ENCODE measurements at places on chromosomes 16 and 17. TPM values are rescaled to one million over a fixed set of nuclear protein-coding genes. Genes with fewer than 3 reads are reported as not detected.

Gene SOST
- not detected for total RNA-seq

Gene SLC47A1
- 4.9 TPM for total RNA-seq

Gene GGT6
- not detected for total RNA-seq

Gene CETP
- total RNA-seq = not detected

Gene G6PC1
- total RNA-seq = not detected

Gene ZFP3
- 7.2 TPM for total RNA-seq

GRCh38 chr16:48013491-48013901 is 142.3 kb downstream of the ABCC12 start:
- DNase-seq = no peak
- H3K27ac ChIP-seq = no peak overlapping the region
- no peaks in the 10 kb centered on the region for H3K4me1 ChIP-seq
- no peaks in the 10 kb centered on the region for H3K36me3 ChIP-seq
- H3K4me3 ChIP-seq = no peak overlapping the region

- no peak overlapping the region for H3K4me3 ChIP-seq
- H3K27ac ChIP-seq = no peak overlapping the region
- H3K4me1 ChIP-seq = no peaks in the 10 kb centered on the region
- H3K36me3 ChIP-seq = peaks cover 72% of the 10 kb centered on the region
- no peak for DNase-seq
Measured at GRCh38 chr17:50697663-50698272, 9.9 kb downstream of the ANKRD40 start.

DNA sequence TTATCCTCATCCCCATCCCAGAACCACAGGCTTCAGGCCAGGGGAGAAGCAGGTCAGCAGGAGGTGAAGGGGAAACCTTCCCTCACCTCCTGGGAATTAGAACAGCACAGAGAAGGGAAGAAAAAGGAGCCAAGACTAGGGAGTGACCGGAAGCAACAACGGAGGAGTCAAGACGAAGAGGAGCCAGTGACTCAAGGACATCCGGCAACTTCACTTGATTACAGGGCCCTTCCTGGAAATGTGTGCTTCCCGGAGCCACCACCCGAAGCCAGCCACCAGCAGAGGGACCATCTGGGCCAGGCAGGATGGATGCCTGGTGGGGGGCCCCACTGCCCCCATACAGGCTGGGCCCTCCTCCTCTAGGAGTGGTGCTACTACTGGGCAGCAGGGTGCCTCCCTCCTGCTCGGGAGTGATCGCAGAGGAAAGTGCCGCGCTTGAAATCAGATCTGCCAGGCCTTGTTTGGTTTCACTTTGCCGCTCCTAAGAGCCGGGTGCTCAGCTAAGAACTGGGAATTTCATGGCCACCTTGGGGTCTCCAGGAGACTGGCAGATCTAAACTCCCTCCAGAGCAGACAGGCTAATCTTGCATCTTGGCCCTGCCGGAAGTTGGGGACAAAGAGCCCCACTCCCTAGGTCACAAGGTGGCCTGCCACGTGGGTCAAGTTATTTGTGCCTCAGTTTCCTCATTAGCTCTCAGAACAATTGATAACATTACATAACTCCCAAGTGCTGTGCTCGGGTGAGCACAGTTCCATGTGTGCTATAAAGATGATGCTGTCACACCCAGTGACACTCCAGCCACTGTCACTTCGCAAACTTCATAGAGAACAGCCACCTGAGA is 6.6 kb downstream of the CDC42EP4 start:
- H3K4me3 ChIP-seq = peak overlapping the region; percentile 25
- peak; percentile 91 for DNase-seq
- no peaks in the 10 kb centered on the region for H3K4me1 ChIP-seq
- peak overlapping the region; percentile 99 for H3K27ac ChIP-seq
- H3K36me3 ChIP-seq = no peaks in the 10 kb centered on the region

GRCh38 chr16:88747588-88748301 is 37.3 kb downstream of the PIEZO1 start:
- DNase-seq = no peak
- no peaks in the 10 kb centered on the region for H3K27me3 ChIP-seq
- no peak overlapping the region for H3K27ac ChIP-seq
- no peak overlapping the region for H3K4me3 ChIP-seq
- no peaks in the 10 kb centered on the region for H3K4me1 ChIP-seq
- no peaks in the 10 kb centered on the region for H3K36me3 ChIP-seq

GRCh38 chr17:3773511-3773910 is 27.5 kb downstream of the ITGAE start:
- H3K36me3 ChIP-seq = no peaks in the 10 kb centered on the region
- H3K4me1 ChIP-seq = no peaks in the 10 kb centered on the region
- H3K4me3 ChIP-seq = no peak overlapping the region
- H3K27ac ChIP-seq = no peak overlapping the region

DNA sequence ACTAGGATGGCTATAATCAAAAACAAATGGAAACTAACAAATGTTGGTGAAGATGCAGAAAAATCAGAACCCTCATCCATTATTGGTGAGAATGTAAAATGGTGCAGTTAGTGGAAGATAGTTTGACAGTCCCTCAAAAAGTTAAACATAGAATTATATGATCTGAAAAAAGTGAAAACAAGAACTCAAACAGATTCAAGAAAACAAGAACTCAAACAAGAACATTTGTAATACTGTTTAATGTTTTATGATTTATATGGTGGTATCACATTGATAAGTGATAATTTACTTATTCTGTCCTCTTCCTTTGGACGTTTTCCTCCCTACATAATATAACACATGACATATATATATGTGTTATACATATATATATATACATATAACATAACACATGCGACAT is 12.0 kb downstream of the USP31 start:
- no peak for DNase-seq
- H3K27me3 ChIP-seq = no peaks in the 10 kb centered on the region
- no peaks in the 10 kb centered on the region for H3K4me1 ChIP-seq
- no peak overlapping the region for H3K4me3 ChIP-seq
- H3K36me3 ChIP-seq = no peaks in the 10 kb centered on the region

DNA sequence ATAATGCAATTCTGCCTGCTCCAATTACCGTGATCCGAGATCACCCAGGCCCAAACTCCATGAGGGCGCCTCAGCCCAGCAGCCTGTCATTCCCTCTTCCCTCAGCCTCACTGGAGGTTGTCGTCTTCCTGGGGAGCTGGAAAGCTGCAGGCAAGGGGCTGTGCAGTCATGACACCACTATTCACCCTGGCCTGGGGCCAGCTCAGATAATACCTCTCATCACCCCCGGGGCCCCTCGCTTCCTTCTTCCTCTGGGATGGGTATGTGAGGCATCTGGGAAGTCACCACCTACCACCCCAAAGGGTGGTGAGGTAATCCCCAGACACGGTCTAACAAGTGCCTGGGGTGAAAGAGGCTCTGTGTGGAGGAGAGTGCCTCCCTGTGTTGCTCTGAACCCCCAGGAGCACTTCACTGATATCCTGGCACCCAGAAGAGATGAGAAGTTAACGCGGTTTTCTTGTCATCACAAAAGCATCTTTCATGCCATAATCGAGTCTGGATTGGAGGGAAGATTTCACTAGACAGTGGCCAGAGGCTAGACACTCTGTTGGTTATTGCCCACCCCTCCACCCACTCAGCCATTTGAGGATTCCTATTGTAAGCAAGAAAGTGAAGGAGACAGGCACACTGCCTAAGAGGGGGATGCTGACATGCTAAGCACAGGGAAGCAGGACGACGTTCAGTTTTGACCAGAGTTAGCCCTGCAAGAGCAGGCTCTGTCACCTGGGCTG is 18.4 kb downstream of the CFAP20 start:
- H3K27ac ChIP-seq = peak overlapping the region; percentile 27
- H3K4me1 ChIP-seq = peaks cover 30% of the 10 kb centered on the region

DNA sequence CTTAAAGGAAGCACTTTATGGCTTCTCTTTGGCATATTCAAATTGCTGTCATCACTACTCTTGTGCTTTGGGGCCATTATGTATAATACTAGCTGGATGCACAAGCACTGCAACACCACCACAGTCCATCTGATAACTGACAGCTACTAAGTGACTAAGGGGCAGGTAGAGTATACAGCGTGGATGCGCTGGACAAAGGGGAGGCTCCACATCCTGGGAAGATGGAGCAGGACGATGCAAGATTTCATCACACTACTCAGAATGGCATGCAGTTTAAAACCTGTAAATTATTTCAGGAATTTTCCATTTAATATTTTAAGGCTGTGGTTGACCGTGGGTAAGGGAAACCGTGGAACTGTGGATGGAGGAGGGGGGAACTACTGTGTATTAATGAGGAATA is 25.0 kb downstream of the MPRIP start:
- DNase-seq = no peak
- no peaks in the 10 kb centered on the region for H3K27me3 ChIP-seq
- H3K4me3 ChIP-seq = no peak overlapping the region
- no peaks in the 10 kb centered on the region for H3K36me3 ChIP-seq

- no peak overlapping the region for H3K27ac ChIP-seq
- no peak overlapping the region for H3K4me3 ChIP-seq
- H3K36me3 ChIP-seq = no peaks in the 10 kb centered on the region
- no peaks in the 10 kb centered on the region for H3K4me1 ChIP-seq
- DNase-seq = no peak
Measured at GRCh38 chr16:49952386-49952785, 72.6 kb upstream of the CNEP1R1 start.

- DNase-seq = no peak
- no peak overlapping the region for H3K27ac ChIP-seq
- H3K4me1 ChIP-seq = no peaks in the 10 kb centered on the region
- no peaks in the 10 kb centered on the region for H3K27me3 ChIP-seq
Measured at GRCh38 chr17:1752425-1753262, 9.2 kb upstream of the SERPINF1 start.

DNA sequence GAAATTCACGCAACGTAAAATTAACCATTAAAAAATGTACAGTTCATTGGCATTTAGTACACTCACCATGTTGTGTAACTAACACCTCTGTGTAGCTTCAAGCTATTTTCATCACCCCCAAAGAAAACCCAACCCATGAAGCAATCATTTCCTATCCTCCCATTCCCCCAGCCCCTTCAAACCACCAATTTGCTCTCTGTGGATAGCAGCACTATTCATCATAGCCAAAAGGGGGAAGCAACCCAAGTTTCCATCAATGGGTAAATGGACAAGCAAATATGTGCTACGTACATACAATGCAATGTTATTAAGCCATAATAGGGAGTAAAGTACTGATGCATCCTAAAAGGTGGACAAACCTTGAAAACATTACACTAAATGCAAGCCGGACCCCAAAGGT is 10.9 kb upstream of the KRT222 start:
- H3K27me3 ChIP-seq = no peaks in the 10 kb centered on the region
- no peak for DNase-seq
- H3K36me3 ChIP-seq = no peaks in the 10 kb centered on the region
- no peak overlapping the region for H3K27ac ChIP-seq
- H3K4me1 ChIP-seq = no peaks in the 10 kb centered on the region

GRCh38 chr16:87424266-87424665 is 32.1 kb downstream of the MAP1LC3B start:
- H3K4me3 ChIP-seq = no peak overlapping the region
- no peak overlapping the region for H3K27ac ChIP-seq
- peaks cover 46% of the 10 kb centered on the region for H3K36me3 ChIP-seq
- no peak for DNase-seq

DNA sequence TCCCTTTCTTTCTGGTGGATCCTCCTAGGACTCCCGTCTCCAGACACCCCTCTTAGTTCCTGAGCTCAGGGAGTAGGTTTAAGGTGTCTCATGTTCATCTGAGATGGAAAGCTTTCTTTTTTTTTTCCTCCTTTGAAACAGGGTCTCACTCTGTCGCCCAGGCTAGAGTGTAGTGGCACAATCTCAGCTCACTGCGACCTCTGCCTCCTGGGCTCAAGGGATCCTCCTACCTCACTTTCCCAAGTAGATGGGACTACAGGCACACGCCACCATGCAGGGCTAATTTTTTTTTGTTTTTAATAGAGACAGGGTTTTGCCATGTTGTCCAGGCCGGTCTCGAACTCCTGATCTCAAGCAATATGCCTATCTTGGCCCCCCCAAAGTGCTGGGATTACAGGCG is 3.6 kb upstream of the GSE1 start:
- no peak overlapping the region for H3K27ac ChIP-seq
- H3K4me3 ChIP-seq = no peak overlapping the region
- H3K36me3 ChIP-seq = no peaks in the 10 kb centered on the region

DNA sequence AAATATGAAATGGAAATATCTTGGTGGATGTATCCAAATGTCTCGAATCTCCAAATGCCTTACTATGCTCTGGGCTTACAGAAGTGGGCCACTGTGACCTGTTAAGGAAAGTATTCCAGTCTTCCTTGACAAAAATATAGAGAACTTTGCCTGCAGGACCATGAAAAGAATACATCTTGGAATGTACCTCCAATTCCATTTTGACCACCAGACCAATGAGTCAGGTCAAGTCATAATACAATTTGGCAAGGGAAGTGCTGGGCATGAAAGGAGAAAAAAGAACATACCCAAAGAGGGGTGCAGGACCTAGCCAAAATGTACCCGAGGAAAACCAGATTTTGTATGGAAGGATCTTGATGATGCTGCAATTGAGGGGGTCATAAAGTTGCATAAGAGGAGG is 1153.7 kb upstream of the GOT2 start:
- H3K4me3 ChIP-seq = no peak overlapping the region
- no peak for DNase-seq
- H3K27me3 ChIP-seq = no peaks in the 10 kb centered on the region
- H3K27ac ChIP-seq = no peak overlapping the region
- no peaks in the 10 kb centered on the region for H3K4me1 ChIP-seq

DNA sequence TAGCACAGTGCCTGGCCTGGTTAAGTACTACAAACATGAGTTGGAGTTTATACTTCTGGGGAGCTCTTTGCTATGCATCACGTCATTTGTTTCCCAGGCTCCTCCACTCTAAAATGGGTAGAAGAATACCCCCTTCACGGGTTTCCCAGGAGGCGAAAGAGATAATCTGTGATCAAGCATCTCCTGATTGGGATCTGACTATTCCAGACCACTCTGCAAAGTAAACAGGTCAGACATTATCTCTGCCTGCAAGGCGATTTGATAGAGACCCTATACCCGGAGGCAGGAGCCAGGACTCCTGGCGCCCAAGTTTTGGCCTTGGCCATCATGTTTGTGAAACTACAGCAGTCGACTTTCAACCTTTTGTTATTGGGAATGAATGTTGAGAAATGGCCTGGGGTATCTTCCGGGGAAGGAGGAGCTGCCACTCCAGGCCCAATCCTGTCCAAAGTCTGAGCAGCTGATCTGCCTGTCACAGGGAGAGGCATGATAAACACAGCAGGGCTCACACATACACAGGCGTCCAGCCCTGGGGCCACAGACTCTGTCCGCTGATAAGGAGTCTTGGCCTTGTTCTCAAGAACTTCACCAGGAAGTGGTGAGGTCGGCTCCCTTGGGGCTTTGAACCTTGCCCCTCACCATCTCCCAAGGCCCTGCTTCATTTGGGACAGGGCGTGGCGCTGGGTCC is 199.9 kb downstream of the MAF start:
- no peaks in the 10 kb centered on the region for H3K27me3 ChIP-seq
- no peak overlapping the region for H3K4me3 ChIP-seq
- no peaks in the 10 kb centered on the region for H3K36me3 ChIP-seq
- no peak overlapping the region for H3K27ac ChIP-seq
- DNase-seq = no peak
- H3K4me1 ChIP-seq = no peaks in the 10 kb centered on the region
